CD4-positive, alpha-beta T cell treated with Interleukin-4 for 1 hour (primary cell): ENCODE measurements at places on chromosomes 7 and 10.

- no peak for DNase-seq
Observed at GRCh38 chr10:132562916-132563456, 25.4 kb downstream of the INPP5A start.

DNA sequence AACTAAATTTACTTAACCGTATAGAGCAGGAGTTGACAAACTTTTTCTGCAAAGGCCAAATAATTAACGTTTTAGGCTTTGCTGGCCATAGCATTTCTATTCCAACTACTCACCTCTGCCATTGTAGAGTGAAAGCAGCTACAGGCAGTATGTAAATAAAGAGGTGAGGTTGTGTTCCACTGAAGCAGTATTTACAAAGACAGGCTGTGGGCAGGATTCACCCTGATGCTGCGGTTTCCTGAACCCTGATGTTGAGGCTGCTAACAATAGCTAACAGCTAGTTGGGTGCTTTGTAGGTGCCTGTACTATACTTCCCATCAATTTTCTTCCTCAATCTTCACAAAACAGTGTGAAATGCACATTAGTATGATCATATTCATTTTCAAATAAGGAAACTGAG, 47.0 kb upstream of the LAMB1 start:
- no peak for DNase-seq

GRCh38 chr7:12746211-12746610, 58.8 kb downstream of the ARL4A start:
- DNase-seq = no peak

- no peak for DNase-seq
Observed at GRCh38 chr10:70277396-70278030, 6.3 kb downstream of the NPFFR1 start.

- DNase-seq = no peak
Observed at GRCh38 chr10:113485736-113486135, 67.1 kb upstream of the HABP2 start.

- DNase-seq = no peak
Observed at GRCh38 chr10:114239117-114239993, at the start of gene VWA2. TSS of gene VWA2 (plus strand) at chr10:114239254. CDS start at chr10:114248714, 9,460 bp downstream.

GRCh38 chr10:108785011-108785410, 1138.3 kb downstream of the XPNPEP1 start:
- DNase-seq = no peak

DNA sequence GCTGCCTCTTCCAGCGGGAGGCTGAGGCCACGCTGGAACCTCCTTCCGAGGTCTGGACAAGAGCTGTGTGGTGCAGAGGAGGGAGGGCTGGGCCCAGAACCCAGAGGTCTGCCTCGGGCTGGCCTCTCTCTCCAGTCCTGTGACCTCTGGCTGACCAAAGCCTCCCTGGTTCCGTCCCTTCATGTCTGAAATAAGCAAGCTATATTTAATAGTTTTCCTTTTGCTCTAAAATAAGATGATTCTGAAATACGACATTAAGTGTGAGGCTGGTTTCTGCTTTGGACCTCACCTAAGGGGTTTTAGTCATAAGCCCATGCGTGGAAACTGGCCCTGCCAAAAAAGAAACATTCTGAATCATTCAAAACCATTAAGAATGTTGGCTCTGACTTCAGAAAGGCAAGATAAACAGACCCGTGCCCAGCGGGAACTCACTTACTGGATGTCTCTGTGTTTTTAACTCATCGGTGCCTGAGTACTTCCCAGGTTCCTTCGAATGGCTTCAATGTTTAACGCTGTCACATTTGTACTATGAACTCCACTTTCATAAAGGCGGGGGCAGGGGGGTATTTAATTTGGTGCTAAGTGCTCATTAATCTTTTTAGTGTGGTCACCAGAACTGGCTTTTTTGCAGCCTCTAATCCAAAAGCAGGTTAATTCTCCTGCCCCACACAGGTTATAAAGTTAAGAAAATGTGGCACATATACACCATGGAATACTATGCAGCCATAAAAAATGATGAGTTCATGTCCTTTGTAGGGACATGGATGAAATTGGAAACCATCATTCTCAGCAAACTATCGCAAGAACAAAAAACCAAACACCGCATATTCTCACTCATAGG, 157.5 kb upstream of the KLF14 start:
- no peak for DNase-seq

DNA sequence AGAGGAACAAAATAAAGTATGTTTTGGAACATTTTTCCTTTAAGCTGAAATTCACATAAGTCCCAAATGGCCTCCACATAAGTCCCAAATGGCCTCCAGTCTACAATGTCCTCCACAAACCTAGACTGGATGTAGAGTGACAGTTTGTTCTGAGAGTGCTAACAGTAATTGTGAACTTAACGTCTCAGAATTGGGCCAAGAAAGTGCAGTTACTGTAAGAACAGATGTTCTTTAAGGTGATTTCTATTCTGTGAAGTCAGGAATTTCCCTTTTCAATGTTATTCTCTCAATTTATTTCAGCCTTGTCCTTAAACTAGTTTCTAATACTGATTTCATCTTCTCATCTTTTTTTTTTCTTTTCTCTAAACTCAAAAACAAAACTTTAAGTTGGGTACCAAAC, 188.7 kb upstream of the SEMA3E start:
- no peak for DNase-seq

- DNase-seq = no peak
Observed at GRCh38 chr7:81789406-81790119, 19.7 kb upstream of the HGF start.
